ENCODE measurements at places on chromosomes 2 and 18.
A peak's percentile ranks its signal among the peaks of the same experiment; 100 is the strongest.

DNA sequence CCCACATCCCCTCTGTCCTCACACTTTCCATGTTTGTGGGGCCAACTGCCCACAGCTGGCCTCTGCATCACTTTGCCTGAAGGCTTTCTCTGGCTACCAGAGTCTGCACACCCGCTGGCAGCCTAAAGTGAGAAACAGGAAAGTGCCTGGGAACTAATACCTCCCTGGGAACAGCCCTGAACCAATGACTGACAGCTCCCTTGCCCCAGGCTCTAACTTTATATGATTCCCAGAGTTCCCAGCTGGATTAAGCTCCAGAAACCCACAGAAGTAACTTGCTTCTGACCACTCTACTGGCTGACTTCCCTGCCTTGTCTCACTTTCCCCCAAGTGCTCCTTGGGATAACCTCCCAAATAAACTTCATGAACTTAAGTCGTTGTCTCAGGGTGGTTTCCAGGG lies 159.6 kb upstream of the LMAN1 start:
- DNase-seq = no peak

GRCh38 chr18:34493566-34494358 lies 216.3 kb upstream of the DTNA start:
- peak; percentile 18 for DNase-seq

DNA sequence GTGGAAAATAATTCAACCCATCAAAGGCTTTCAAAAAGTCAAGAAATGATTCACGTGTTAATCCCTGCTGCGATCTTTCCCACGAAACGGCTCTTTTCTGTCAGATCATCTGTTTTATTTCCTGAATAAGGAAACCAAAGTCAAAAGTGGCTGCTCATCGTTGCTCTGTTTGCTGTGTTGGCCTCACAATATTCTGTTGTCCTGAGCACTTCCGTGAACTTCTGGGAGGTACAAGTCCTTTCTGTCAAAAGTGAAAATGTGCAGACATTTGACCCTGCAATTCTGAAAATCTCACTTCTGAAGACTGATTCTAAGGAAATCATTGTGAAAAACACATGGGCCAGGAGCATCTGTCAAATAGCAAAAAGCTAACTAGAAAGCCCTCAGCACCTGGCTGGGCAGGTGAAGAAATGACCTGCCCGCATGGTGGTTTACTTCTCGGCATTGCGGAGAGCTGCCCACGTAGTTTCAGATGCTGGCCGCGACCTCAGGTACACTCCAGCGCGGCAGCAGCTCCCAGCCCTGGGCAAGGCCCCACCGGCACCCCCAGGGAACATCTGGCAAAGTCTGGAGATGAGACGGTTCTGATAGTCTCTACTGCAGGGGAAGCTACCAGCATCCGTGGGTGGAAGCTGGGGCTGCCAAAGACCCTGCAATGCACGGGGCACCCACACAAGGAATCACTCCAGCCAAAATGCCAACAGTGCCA lies 31.9 kb upstream of the GPC1 start:
- peak; percentile 47 for DNase-seq

GRCh38 chr2:11672407-11672806 lies 2.4 kb upstream of the NTSR2 start:
- DNase-seq = no peak

DNA sequence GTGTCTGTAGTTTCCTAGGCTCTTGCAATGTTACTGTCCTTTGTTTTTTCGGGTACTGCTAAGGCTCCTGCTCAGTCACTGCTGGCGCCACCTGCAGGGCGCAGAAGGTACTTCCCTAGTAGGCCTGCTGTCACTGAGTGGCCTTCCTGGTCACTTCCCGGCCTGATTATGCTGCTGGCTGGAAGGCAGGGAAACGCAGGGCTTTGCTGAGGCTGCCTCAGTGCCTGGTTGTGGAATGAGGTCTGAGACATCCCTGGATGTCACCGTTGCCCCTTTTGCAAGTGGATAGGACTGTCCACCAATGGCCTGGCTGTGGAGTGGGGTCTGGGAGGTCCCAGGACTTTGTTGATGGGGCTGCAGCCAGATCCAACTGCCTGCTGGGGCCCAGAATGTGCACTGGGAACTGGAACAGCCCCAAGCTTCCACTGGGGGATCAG lies 13.1 kb downstream of the DAW1 start:
- peak; percentile 74 for DNase-seq

DNA sequence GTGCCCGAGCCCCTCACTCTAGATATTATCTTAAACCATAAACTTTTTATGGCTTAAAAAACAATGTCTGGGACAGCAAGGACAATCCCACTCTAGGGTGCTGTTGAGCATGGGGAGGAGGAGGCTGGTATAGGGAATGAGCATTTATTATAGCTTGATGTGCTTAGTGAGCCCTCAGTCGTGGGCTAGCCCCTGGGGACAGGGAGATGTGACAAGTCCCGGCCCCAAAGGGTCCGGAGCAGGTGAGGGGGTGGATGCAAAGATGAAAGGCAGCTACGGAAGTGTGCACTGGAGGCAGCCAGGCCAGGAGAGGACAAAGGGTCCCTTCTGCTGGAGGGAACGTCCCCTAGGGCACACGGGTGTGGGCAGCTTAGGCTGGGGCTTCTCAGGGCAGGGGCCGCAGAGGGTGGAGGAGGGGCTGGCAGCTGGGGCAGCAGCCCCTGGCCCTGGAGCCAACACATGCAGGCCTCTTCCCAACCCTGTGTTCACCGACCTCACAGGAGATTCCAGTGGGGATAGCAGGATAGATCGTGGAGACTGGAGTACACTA lies 106.3 kb upstream of the GPC1 start:
- DNase-seq = no peak

DNA sequence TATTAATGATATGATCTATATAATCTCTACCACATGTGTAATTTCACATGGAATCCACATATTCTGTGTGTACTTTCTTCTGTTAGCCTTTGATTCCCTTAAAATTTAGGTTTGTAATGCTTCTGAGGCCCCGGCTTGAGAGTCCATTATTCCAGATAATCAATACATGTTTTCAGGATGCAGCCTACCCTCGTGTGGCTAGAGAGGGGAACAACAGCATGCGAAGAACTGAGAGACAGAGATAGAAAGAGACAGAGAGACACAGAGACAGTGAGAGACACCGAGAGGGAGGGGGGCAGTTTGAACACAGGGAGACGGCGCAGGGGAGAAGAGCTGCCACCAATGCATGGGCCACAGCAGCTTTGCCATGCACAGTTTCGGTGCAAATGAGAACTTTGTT lies 185.4 kb downstream of the SNTG2 start:
- no peak for DNase-seq

DNA sequence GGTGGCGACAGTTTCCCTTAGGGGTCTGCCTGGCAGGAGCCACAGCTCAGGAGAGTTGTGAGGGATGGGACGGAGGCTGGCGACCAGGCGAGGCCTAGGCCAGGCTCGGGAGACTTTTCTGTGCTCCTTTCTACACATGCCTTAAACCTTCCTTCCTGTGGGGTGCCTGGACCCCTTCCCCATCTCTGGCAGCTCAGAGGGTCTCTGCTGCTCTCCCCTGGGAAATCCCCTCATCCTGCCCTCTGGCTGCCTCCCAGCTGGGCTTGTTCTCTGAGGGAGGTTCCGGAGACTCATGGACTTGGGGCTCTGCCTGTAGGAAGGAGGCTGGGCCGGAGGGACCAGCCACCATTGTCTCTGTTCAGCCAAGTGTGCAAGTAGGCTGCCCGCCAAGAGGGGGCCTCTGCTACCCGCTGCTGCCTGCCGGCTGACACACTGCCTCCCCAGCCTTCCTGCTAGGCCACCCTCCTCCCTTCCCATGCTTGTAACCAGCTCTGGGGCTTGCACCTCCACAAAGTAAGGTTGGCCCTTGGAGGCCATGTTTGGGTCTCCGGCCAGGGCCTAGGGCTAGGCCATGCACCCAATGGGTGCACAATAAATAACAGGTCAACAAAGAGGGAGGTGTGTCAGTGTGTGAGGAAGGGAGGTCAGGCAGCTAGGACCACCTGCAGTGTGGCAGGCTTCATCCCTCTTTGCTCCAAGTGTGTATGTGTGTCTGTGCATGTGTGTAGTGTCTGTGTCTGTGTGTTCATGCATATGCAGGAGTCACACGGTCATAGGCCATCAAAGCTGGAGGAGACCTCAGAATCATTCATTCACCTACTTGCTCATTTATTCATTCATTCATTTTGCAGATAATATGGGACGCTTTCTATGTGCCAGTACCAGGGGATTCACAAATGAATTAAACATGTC lies 28.8 kb downstream of the PSD4 start:
- no peak for DNase-seq

- DNase-seq = peak; percentile 84
These were observed 3.8 kb downstream of the GALNT5 start for GRCh38 chr2:157261199-157261782.

DNA sequence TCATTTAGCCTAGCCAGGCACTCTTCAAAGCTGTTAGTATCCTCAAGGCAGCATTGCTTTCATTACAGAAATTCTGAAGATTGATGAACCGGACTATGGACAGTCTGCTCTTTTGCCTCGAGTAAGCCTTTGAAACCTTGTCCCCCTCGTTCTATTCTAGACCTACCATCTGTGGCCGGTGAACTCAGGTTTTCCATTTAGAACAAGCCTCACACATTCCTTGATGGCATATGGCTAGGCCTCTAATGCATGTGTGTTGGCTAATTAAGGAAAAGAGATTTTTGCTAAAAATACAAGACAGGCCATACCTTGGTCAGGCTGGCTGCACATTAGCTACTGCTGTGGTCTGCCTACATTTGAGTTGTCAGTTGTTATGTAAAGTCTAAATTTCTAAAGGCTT lies 111.8 kb downstream of the CERS6 start:
- DNase-seq = no peak

DNA sequence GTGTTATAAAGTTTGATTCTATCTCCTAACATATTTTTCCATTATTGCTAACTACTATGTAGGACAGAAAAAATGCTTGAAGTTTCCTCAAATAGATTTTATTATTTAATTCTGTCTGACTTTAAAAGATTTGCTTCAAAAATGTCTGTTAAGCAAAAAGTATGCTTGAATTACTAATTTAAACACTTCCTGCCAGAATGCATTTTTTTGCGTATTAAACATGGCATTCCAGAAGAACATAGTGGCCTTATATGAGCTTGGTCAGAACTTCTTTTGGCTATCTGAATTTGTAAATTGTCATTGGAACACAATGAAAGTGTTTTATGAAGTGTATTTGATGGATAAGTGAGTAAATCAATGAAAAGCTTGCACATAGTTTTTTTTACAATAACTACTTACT lies 37.8 kb downstream of the MBD5 start:
- no peak for DNase-seq

DNA sequence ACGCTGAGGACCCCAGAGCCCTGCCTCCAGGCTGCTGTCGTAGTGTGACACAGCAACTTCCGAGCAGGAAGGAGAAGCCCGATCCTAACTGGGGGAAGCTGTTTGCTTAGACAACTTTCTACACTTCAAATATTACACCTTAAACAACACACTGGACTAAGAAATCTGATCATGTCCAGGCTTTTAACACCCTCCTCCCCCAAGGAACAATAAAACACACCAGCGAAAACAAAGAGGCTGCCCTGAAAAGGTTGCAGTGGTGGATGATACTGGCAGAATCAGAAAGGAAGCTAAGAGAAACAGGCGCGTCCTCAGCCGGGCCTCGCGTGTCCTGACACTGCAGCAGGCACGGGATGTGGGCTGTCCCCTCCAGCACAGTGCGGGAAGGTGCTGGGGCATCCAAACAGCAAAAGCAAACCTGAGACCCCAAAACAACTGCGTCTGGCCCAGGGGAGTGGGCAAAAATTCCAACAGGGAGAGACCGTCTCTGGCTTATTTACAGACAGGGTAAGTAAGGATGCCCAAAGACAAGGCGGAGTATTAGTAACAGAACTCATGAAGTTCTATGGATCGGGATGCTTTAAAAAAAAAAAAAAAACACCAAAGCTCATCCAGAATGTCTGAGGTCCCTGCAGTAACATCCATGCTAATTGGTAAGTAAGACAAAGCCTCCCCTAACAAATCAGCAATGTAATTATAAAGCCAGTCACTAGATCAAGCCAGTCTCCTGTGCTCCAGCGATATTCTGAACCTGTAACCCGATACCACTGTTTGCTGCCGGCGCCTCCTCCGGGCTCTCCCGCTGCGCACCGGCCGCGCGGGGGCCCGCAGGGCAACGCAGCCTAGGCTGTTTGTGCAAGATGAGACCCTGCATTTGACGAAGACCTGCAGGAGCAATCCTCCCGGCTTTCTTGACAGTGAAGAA lies 9.0 kb downstream of the SERTAD2 start:
- DNase-seq = peak; percentile 72

DNA sequence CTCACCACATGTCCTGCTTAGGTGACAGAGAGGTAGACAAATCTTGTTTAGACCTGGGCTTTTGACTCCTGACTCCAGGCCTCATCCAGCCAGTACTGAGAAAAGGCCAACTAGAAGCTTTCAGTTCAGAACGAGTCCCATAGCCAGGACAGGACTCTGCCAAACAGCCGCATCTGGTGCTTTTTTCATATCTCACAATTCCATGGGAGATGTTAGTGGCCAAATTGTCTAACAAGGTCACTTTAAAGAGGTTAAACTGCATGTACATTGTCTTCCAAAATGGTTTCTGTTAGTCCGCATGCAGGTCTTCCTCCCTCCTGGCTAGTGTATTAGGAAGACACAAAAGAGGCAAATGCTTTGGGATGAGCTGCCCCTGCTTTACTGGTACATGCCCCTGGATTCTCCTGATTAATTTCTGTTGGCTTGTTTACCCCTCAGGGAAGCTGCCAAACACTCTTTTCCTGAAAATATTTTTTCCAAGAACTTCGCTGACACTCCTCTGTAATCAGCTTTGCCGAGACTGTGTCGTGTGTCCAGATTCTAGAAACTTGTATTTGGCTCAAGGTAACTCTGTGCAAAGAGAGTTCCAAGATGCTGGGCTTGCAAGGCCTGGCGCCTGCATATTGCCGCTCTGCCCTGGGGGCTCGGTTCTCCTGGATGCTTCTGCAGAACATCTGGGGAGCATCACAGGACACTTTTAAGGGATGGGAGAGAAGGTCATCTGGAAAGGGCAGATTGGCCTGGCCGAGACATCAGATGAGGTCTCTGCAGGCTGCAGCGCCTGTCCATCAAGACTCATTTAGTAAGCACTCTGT lies 209.2 kb upstream of the APCDD1 start:
- DNase-seq = no peak

GRCh38 chr2:240528406-240529040 lies 29.3 kb downstream of the ANKMY1 start:
- no peak for DNase-seq

DNA sequence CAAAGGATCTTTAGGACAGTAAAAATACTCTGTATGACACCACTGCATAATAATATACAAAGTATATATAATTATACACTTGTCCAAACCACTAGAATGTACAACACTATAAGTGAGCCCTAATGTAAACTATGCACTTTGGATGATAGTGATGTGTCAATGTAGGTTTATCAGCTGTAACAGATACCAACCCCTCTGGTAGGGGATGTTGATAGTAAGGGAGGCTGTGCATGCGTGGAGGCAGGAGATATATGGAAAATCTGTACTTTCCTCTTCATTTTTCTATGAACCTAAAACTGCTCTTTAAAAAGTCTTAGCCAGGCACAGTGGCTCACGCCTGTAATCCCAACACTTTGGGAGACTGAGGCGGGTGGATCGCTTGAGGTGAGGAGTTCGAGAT lies 37.5 kb upstream of the SP3 start:
- DNase-seq = no peak

- no peak for DNase-seq
These were observed 237.3 kb downstream of the CALCRL start for GRCh38 chr2:187210726-187211125.

GRCh38 chr2:45643095-45643494 lies 8.4 kb upstream of the PRKCE start:
- no peak for DNase-seq
